Effector CD4-positive, alpha-beta T cell (primary cell): ENCODE measurements at places on chromosomes 11 and 22.

GRCh38 chr11:39174965-39175364 is 2284.5 kb downstream of the LRRC4C start:
- no peak for DNase-seq

GRCh38 chr22:44298406-44299091 is 14.2 kb downstream of the SHISAL1 start:
- DNase-seq: no peak

DNA sequence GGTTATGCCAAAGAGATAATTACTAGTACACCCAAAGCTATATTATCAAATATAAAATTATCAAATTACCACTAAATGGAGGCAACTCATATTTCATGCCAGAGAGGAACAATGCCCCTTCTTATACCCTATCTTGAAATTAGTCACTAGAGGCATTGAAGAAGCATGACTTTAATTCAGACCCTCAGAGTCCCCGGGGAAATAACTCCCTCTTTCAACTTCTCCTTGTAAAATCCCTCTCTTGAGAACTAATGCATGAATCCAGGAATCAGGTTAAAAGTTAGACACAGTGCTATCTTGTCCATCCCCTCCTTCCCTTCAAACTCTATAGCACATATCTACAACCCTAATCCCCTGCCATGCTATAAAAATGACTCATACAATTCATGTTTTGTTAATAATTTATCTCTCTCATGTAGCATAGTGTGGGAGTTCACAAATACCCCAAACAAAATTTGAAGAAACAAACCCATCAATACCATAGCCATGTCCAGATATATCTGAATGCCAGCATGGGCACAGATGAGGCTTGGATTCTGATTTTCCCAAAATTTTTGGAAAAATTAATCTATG is 665.4 kb downstream of the KCNA4 start:
- DNase-seq: no peak

DNA sequence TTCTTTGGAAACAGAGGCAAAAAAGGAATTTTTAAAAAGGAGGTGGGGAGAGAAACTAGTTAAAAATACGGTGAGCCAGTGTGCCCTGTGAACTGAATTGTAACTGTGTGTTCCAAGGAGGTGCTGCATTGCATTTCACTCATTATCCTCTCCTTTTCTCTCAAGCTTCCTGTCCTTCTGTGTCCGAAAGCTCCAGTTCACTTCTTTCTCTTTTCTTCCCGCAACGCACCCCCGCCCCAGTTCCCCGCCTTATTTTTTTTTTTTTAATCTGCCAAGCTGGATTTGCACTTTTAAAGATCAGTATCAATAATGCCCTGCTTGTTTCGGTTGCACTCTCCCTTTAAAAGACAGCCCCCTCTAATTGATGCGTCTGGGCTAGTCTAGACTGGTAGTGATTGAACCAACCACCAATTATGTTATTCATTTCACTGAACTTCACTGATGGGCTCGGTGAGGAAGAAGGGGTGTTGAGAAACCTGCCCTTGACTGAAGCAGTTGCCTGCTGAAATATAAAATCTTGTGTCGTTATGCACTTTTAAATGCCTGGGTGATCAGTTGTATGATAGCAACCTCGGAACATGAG is 18.5 kb downstream of the BLID start:
- no peak for DNase-seq

DNA sequence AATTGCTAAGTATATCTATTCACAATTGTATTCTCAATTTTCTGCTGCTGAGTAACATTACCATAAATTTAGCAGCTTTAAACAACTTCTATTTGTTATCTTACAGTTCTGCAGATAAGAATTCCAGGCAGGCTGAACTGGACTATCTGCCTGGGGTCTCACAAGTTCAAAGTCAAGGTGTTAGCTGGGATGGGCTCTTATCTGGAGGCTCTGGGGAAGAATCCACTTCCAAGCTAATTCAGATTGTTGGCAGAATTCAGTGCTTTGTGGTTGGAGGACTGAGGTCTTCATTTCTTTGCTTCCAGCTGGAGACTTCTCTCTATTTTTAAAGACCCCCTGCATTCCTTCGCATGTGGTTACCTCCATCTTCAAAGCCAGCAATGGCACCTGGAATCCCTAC is 329.9 kb upstream of the ISX start:
- DNase-seq: no peak

GRCh38 chr11:108713076-108713790 is 48.4 kb downstream of the DDX10 start:
- DNase-seq: no peak

DNA sequence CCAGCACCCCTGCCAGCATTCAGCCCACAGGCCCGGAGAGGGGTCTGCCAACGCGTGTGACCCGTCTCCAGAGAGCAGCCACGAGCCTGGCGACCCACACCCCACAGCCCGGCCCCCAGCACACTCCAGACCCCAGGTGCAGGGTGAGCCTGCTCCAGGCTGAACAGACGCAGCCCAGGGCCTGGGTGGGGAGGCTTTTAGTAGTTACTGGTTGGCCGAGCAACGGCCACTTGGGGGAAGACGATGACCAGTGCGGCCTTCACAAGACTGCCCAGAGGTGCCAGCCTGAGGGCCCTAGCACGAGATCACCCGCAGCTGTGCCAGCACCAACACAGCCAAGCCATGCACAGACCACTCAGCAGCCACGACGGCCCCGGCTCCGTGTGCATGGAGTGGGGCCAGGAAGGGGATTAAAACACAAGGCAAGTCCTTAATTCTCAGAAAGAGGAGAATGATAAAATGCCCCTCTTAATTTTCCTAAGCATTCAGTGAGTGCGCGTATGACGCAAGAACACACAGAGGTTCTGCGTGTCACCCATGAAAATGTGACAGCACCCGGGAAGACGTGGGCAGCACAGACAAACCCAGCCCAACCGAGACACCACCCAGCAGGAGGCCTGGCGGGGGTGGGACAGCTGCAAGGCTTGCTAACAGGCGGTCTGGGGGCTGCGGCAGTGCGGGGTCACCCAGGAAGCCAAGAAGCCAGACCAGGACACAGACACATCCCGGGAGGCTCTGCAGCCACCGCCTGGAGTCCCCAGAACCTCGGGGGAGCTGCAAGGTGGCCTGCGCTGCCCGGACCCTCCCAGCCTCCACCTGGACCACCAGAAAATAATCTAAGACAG is 47.6 kb downstream of the BRD1 start:
- DNase-seq: no peak

- DNase-seq: no peak
These were observed 105.3 kb downstream of the CTTN start for GRCh38 chr11:70503468-70504221.

- no peak for DNase-seq
These were observed 10.9 kb downstream of the TMPRSS5 start for GRCh38 chr11:113695207-113695606.

GRCh38 chr11:2731130-2732125 is 31.6 kb upstream of the KCNQ1OT1 start:
- DNase-seq: no peak

- DNase-seq: no peak
These were observed 729 bp downstream of the IL17RA start for GRCh38 chr22:17085277-17086181.

DNA sequence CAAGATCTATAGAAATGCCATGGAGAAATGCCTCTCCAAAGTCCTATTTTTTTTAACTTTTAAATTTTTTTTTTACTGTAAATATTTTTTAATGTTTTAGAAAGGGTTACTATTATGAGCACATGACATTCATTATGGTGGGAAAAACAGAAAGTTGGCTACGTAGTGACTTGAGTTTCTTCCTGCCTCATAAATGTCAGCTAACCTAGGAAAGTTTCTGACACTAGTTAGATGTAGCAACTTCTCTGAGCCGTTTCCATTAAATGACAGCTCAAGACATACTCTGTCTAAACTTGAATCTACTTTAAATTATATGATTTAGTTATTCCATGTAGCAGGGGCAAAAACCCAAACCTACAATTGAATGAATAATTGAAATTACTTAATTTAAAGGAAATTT is 18.4 kb upstream of the CTSC start:
- DNase-seq: no peak

- DNase-seq: no peak
These were observed 3.1 kb upstream of the GSC2 start for GRCh38 chr22:19152942-19153883.

DNA sequence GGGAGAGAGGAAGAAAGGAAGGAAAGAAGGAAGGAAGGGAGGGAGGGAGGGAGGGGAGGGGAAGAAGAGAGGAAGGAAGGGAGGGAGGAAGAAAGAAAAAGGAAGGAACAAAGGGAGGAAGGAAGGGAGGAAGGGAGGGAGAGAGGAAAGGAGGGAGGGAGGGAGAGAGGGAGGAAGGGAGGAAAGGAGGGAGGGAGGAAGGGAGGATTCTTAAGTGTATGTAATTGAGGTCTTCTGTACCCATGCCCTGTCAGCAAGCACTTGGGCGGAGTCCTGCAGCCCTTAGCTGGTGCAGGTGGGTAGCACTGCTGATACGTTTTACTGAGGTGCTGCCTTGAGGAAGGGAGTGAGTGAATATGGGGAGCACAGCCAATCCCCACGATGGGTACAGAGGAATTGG is 56.9 kb upstream of the RASD2 start:
- no peak for DNase-seq

DNA sequence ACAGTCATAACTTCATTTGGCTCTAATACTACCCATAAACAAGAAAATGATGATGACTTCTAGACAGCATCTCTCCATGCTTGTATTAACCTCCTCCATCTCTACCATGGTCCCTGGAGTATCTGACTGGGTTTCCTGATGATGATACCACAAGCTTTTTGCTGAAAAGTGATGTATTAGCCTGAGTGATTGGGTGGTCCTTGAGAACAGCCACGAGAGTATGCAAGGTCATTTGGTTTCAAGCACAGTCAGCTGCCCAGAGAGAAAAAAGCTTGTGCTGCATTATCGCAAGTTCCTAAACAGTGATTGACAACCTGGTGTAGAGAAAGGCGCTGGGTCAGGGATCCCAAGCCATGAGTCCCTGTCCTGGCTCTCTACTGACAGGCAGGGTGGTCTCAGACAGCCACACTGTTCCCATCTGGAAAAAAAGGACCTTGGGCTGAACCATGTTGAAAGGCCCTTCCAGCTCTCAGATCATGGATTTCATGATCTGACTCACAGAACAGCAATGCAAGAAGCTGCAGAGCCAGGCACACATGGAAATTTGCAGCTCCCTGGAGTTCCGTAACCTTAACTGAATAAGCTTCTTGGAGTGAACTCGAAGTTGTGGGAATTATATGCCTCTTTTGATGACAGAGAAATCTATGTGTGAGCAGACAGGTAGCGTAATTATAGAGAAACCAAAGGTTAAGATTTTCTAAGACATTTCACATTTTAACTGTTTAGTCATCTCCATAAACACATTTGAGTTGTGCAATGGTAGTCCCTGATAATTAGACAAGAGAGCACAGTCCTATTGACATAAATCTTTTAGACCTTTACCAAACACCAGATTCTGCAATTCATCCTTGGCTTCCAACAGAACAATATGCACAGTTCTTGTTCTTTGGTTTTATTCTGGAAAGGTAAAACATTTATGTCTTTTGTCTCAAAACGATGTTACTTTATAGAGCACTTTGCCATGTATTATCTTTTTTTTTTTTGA is 54.1 kb upstream of the UBASH3B start:
- no peak for DNase-seq

- no peak for DNase-seq
These were observed 44.3 kb downstream of the SLC5A12 start for GRCh38 chr11:26677566-26677965.

- no peak for DNase-seq
These were observed 12.0 kb downstream of the CSTPP1 start for GRCh38 chr11:46948378-46949131.

DNA sequence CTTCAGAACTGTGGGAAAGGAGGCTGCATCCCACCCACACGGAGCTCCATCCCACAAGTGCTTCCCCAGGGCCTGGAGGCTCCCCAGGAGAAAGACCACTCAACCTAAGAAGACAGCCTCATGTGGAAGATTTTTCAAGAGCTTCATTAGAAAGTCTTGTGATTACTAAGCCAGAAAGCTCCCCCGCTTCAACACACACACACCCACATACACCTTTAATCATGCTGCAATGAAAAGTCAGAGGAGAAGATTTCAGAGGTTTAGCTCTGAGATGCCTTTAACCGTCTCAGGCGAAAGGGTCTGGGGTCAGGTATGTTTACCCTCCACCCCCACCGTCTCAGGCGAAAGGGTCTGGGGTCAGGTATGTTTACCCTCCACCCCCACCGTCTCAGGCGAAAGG is 634.5 kb upstream of the B3GAT1 start:
- DNase-seq: no peak

DNA sequence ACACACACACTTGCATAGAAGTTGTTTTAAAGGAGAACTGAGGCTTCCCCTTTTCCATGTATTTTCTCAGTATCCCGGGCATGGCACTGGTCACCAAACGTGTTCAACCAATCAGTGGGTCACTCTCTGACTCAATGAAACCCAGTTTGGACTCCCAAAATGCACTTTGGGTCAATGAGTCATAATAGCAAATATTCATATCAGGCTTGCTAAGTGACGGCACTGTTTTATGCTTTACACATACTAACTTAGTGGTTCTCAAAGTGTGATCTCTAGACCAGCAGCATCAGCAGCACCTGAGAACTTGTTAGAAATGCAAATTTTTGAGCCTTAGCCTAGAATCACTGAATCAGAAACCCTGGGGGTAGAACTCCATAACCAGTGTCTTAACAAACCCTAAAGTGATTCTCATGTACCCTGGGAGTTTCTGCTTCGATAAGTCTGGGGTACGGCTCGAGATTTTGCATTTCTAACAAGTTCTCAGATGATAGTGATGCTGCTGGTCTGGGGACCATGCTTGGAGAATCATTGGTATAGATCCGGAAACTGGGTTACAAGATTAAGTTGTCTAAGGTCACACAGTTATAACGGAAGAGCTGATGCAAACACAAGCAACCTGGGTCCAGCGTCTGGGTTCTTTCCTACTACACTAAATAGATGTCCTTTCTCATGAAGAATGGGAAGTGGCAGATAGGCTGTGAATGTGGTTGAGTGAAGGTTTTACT is 35.6 kb downstream of the ETS1 start:
- no peak for DNase-seq

- DNase-seq: no peak
These were observed 4.2 kb upstream of the OSM start for GRCh38 chr22:30270832-30271231.

GRCh38 chr22:28734393-28734792 is 7.2 kb downstream of the CHEK2 start:
- DNase-seq: no peak

DNA sequence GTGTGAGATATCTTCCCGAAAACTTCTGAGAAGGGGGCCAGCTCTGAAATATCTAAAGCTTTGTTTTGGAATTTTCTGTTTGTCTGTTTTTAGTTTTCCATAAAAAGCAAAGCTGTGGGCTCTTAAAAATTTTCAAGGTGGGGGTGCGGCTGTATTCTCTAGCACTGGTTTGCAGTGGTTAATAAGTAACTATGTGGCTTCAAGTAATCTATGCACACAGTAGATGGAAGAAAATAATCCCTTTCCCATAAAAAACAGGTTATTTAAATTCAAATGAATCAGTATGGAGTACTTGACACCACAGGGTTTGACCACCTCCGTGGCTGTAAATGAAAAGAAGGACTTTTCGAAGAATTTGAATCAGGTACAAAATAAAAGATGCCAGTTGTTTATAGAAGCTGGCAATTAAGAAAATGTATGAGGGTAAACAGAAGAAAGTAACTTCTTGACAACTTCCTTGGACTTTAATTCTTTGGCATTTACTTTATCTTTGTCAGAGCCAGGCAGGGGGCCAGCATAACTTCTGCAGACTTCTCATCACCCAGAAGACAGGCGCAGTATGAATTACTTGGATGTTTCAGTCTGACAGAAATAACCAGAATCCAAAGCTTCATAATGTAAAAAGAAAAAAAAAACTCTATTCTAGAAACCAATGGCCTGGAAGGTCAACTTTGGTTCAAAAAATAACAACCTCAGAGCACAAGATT is 981.0 kb downstream of the DLG2 start:
- DNase-seq: no peak

- no peak for DNase-seq
These were observed 1.6 kb upstream of the RPS19BP1 start for GRCh38 chr22:39534092-39534506.
